Left forelimb (tissue), 1 donor: ENCODE measurements at places on chromosomes 5 and 9.

DNA sequence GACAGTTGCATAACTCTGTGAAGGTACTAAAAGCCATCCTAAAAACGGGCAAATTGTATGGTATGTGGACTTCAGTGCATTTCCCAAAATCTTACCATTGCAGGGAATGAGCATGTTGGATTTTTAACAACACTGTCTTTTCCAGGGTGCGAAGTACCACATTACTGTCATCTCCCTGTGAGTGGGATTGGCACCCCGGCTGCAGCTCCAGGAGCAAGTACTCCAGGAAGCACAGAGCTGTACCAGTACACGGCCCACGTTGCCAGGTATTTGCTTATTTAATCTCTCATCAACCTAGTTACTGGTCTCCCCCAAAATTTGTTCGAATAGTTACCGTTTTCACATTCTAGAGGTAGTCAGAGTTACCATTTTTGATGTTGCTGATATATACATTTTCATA, 22.6 kb upstream of the TJP2 start:
- DNase-seq = no peak

DNA sequence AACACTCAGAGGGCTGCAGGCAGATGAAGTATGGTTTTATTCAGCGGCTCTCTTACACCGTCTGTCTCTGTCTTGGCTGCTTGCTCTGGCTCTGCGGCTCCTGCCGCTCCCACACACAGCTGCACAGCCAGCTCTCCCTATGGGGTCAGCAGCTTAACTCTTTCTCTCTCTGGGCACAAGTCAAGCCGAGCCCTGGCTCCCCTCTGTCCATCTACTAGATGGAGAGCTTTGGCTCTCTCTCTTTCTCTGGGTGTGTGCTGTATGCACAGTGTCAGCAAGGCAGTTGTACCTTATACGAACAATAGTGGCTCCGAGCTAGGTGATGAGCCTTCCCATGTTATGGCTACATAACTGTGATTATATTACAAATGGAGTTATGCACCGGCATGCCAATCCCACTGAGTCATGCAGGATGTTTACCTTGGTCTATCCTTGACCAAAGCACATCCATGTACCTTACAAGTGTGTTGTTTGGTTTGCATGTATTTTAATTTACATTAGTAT, 19.3 kb upstream of the PPP2CA start:
- DNase-seq = peak; percentile 66

- no peak for DNase-seq
Observed at GRCh38 chr9:3528451-3528850, 2.6 kb upstream of the RFX3 start.

GRCh38 chr9:33426843-33427293, 20.5 kb downstream of the AQP3 start:
- DNase-seq = no peak

GRCh38 chr9:89877051-89878002, 272.5 kb downstream of the GADD45G start:
- peak; percentile 55 for DNase-seq

- DNase-seq = no peak
Observed at GRCh38 chr9:10855847-10856246, 243.0 kb upstream of the PTPRD start.

- no peak for DNase-seq
Observed at GRCh38 chr9:34992376-34992951, 2.9 kb downstream of the DNAJB5 start.

DNA sequence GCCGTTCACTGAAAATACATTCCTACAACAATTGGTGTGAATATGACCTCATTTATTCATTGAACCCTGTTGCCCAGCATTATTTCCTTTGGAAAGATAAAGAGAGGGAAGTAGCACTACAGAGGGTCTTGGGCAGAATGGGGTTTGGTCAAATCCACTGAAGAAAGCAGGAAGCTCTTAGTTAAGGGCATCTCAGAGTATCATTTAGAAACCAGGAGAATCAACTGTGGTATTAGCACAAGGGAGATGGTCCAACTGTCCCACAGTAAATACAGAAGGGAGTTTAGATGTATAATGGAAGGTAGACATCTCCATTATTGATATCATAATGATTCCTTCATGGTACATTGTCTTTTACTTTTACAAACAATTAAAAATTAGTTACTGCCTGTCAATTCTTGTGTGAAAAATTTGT, 47.1 kb downstream of the LIX1 start:
- no peak for DNase-seq

GRCh38 chr5:26343801-26344325, 694.5 kb downstream of the CDH9 start:
- no peak for DNase-seq

GRCh38 chr5:126015235-126016181, 407.7 kb upstream of the GRAMD2B start:
- no peak for DNase-seq

DNA sequence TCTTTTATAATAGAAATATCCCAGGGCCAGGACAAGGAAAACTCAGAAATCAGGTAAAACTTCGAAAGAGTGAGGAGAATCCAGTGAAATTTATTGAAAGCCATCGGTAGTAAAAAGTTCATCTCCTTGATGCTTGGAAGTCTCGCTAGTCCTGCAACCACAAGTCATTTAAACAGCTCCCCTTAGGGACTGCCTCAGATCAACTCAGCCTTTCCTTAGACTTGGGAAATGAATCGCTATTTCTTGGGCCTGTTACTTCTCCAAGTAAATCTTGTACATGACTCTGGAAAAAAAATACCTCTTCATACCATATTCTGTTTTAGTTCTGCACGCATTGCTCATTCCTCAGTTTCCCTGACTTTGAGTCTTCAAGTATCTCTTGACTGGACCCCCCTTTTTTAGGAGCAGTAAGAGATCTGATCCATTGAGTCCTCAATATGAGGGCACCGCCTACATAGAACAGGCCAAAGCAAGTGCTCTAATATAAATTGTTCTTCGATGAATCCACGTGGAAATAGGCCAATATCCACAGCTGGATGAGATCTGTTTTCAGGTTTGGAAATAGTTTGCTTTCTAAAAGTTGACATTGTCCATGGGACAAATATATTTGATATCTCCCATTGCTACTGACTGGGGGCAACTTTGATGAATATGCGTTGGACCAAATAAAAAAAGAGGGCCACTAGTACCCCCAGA, 114.2 kb downstream of the PRDM6 start:
- no peak for DNase-seq

- DNase-seq = no peak
Observed at GRCh38 chr9:98255061-98255577, 330 bp downstream of the TBC1D2 start.

- DNase-seq = no peak
Observed at GRCh38 chr5:69261034-69261433, 26.3 kb downstream of the CDK7 start.

GRCh38 chr5:10862085-10862484, 101.1 kb upstream of the DAP start:
- no peak for DNase-seq

DNA sequence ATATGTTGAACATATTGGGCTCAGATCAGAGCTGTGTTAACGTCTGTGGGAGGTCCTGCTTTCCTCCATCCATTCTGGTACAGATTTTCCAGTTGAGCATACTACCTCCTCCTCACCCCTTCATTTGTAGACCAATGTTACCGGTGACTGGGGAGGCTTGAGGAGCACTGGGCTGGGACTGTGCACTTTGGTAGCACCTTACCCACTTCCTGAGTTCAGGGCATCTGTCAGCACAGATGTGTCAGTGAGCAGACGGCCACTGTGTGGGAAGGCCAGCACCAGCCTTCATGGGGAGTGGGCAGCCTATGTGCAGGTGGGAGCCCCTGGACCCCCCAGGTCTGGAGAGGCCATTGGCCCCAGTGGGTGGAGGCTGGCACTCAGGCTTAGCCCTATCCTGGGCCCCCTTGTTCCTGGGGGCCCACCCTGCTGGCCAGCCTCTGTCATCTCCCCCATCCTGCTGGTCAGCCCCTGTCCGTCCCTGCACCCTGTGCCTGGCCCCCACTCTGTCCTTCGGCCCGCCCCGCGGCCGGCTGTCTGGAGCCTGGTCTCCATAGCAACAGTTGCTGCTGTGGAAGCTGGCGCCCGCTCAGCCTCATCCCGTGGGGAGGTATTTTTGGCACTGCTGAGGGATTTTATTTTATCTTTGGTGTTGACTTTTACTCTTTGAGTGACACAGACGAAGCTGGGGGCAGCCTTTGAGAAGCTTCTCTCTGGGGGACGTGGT, 21.3 kb downstream of the WNK2 start:
- DNase-seq = peak; percentile 83

DNA sequence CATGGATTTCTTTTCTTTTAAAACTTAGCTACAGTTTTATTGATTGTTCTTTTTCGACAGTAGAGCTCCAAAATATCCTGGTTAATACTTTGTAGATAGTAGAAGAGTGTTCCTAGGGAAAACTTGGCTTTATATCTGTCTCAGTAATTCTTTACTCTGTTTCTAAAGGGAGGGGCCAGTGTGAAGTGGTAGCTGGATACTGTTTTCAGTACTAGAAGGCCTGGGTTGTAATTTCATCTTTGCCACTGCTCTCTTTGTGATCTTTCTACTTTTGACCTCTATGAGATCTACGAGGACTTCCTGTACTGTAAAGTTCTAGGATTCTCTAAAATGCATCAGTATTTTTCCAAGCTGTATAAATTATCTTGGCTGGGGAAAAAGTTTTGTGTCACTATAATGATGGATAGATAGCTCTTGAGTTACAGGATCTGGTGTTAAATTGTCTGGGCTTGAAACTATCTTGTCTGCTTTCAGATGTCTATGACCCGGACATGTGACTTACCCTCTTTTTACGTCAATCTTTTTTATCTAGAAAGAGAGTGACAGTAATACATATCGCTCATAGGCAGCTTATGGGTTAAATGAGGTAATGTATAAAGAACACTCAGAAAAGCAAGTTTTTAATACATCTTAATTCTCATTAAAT, 53.6 kb downstream of the PRR16 start:
- no peak for DNase-seq

GRCh38 chr9:134635351-134636148, 6.1 kb upstream of the COL5A1 start:
- DNase-seq = peak; percentile 59

DNA sequence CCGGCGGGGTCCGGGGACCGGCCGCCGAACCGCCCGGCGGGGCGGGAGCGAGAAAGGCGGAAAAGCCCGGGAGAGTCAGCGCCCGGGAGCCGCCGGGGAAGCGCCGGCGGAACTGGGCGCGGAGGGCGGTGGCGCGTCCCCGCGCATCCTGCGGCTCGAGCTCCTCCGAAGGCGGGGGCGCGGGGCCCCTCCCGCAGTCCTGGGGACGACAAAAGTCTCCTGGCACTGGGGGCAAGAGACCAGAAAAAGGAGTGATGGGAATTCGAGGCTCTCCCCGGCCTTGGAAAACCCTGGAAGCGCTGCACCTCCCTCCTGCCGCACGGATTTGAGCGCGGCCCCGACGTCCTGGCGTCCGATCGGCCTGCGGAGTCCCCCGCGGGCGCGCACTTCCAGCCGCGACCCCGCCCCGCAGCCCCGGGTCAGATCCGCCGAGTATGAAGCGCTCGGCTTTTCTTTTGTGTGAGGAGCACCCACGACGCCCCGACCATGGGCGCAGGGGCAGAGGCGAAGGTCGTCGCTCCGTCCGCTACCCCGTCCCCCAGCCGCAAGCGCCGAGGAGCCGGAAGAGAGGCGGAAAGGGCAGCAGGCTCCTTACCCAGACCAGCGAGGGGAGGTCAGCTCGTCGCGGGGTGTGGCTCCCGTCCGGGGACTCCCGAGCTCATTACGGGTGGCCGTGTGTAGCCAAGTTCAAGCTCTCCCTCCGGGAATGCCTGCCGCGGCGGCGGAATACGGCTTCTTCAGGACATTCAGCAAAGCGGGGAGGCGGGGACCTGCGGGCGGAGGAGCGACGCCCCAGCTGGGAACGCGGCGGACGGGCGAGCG, at the start of gene EPB41L4A:
Gene EPB41L4A (minus strand): TSS at position 114 of the 822 bp plus-strand sequence. CDS start 238 bp downstream, outside the sequence.
- DNase-seq = peak; percentile 76

DNA sequence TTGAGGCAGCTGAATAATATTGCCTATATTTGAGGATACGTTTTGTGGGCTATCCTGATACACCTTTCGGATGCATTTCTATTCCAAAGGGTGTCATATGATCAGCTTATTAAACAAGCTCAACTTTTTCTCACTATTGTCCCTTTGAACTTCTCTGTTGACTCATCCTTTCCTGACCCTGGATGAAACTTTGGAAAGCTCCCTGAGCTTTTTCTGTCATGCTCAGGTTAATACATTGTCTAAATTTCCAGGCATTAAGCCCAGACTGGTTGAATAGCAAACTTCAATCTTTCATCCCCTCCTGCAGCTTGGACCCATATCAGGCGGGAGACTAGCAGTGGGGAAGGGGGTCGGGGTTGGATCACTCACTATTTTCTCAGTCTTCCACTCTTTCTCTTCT, 104.9 kb upstream of the PTPN3 start:
- no peak for DNase-seq

- no peak for DNase-seq
Observed at GRCh38 chr5:158162026-158162425, 303.1 kb upstream of the CLINT1 start.

- no peak for DNase-seq
Observed at GRCh38 chr5:53219174-53219573, 109.6 kb upstream of the MOCS2 start.

DNA sequence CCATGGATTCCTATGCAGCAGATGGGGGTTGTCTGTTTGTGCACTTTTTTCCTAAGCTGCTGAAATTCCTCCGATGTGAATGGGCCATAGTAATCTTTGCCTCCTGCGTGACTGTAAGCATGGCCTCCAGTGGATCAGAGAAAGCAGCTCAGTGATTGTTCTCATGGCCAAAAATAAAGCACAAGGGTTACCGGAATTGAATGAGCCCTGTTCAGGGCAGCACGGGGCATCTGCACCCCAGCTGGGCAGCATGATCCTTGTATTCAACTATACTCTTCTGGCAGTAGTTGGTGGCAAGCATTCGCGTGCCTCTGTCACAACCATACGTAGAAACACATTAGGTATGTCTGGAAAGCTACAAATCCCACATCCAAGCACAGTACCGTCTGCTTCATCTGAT, 193.9 kb downstream of the RORB start:
- DNase-seq = no peak

- DNase-seq = no peak
Observed at GRCh38 chr5:158175934-158176481, 317.1 kb upstream of the CLINT1 start.

GRCh38 chr5:92429646-92430045, 1046.5 kb upstream of the ARRDC3 start:
- DNase-seq = no peak

- DNase-seq = no peak
Observed at GRCh38 chr5:97545886-97546535, 363.0 kb upstream of the RIOK2 start.

DNA sequence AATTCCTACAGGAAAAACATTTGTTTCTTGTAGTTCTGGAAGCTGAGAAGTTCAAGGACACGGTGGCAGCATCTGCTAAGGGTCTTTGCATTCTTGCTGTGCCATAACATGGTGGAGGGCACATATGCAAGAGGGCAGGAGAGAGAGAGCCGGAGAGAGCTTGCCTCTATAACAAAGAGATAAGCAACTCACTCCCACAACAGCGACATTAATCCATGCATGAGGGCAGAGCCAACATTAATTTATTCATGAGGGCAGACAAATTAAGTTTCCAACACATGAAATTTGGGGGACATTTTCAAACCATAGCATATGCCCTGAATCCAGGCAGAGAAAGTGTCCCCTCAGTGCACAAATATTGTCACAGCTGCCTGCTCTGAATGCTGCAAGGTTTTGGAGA, 4.4 kb upstream of the GTF3C5 start:
- no peak for DNase-seq

GRCh38 chr5:146620669-146621051, 104.7 kb upstream of the GPR151 start:
- no peak for DNase-seq
